ENCODE measurements at places on chromosomes 11 and 22. TPM values are rescaled to one million over a fixed set of nuclear protein-coding genes. Genes with fewer than 3 reads are reported as not detected.

CCDC73 gene
- total RNA-seq = 0.36 TPM

KRTAP5-8 gene
- total RNA-seq = not detected

RHOD gene
- total RNA-seq = 0.64 TPM

INCENP gene
- total RNA-seq = 24.5 TPM

ANO9 gene
- total RNA-seq = not detected

OR8D1 gene
- total RNA-seq = not detected

CDC45 gene
- 7.4 TPM for total RNA-seq

CNGA4 gene
- 0.36 TPM for total RNA-seq

TMEM25 gene
- total RNA-seq = 53.9 TPM

All from cerebellum (tissue), 4 donors.